ENCODE measurements at places on chromosomes 11 and 22.

- no peak for DNase-seq
Measured at GRCh38 chr11:70630816-70631623, 232.7 kb downstream of the CTTN start.

DNA sequence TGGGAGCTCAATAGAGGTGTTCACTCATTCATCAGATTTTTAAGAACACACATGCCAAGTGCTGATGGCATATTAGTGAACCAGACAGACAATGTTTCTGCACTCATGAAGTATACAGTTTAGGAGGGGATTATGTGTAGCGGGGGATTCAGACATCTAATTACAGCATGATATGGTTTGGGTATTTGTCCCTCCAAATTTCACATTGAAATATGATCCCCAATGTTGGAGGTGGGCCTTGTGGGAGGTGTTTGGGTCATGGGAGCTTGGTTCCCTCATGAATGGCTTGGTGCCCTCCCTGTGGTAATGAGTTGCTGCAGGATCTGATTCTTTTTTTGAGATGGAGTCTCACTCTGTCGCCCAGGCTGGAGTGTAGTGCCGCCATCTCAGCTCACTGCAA, 8.9 kb upstream of the RAB3IL1 start:
- no peak for DNase-seq

DNA sequence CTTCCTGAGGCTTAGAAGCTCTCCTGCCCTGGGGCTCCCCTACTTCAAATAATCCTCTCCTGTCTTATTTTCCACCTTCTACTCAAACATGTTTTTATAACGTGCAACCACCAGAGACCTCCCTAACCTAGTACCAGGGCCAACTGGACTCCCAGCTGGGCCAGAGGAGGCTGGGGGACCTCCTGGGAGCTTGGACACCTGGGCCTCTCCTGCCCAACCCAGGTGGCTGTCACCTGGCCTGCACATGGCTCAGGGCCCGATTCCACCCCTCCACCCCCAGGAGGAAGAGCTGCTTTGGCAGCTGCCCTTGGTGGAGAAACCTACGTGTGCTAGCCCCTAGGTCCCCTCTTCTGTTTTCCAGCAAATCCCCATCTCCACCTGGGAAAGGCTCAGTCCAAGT, 105.2 kb downstream of the ABTB2 start:
- DNase-seq = no peak

DNA sequence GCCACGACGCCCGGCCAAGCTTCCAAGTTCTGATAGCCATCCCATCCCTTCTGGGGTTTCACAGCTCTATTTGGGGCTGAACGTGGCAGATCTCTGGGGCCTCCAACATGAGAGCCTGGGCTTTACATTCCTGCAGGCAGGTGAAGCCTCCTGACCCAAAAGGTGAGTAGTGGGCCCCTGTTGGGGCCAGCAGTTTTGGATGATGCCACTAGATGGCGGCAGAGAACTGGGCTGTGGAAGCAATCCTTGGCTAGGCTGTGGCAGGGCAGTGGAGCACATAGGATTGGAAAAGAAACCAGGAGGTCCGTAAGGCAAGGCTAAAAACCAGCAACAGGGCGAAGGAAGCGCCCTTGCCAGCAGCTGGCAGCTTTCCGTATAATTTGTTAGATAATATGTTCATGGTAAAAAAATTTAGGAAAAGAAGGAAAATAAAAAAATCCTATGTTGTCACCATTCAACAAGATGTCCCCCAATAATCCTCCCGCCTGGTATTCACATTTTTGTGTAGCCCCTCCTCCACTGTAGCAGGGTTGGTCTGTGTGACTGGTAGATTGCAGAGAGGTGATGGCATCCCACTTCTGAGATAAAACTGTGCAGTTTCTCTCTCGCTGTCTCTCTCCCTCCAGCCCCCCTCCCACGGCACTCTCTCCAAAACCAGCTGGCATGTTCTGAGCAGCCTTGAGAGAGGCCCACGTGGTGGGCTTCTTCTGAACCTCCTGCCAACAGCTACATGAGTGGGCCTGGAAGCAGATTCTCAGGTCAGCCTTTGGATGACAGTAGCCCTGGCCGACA, 43.6 kb upstream of the OR4B1 start:
- DNase-seq = peak; percentile 79

Measured in choroid plexus epithelial cell (primary cell).